ENCODE measurements at places on chromosomes 7 and 10.

- ATAC-seq, result no peak
Measured at GRCh38 chr10:118541718-118542117, 53.7 kb downstream of the PRLHR start.

GRCh38 chr7:6106140-6106904 lies 75.1 kb downstream of the ANKRD61 start:
- ATAC-seq, result no peak

DNA sequence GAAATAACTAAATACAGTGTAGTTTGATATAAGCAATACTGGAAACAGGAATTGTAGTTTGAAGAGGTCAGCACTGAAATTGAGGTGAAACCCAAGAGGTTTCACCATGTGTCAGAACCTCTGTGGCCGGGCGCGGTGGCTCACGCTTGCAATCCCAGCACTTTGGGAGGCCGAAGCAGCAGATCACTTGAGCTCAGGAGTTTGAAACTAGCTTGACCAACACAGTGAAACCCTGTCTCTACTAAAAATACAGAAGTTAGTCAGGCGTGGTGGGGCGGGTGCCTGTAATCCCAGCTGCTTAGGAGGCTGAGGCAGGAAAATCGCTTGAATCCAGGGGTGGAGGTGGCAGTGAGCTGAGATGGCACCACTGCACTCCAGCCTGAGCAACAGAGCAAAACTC lies 13.7 kb downstream of the AHCYL2 start:
- ATAC-seq, result no peak

GRCh38 chr7:141990011-141990725 lies 5.5 kb upstream of the MGAM start:
- no peak for ATAC-seq

- no peak for ATAC-seq
Measured at GRCh38 chr7:102942868-102943267, 30.1 kb downstream of the LRRC17 start.

- no peak for ATAC-seq
Measured at GRCh38 chr10:119235356-119235755, 28.0 kb downstream of the GRK5 start.

- ATAC-seq, result no peak
Measured at GRCh38 chr7:111205251-111205650, 114.3 kb downstream of the LRRN3 start.

- ATAC-seq, result no peak
Measured at GRCh38 chr7:92569137-92569536, 21.1 kb downstream of the FAM133B start.

DNA sequence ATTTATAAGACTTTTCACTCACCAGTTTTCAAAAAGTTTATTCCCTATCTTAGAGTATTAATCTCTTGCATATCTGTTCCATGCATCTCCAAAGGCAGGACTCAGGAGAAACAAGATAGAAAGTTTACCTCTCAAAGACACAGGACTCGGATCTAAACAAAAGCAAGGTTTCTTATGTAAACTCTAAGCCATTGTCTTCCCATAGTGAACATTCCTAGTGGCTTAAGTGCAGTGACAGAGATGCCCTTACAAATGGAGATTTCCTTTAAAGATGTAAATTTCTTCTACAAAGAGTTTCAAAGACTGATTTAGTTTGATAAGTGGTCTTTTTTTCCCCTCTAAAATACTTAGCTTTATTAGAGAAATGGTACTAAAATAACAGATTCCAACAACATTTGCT lies 209.8 kb downstream of the ACTR3B start:
- ATAC-seq, result no peak

DNA sequence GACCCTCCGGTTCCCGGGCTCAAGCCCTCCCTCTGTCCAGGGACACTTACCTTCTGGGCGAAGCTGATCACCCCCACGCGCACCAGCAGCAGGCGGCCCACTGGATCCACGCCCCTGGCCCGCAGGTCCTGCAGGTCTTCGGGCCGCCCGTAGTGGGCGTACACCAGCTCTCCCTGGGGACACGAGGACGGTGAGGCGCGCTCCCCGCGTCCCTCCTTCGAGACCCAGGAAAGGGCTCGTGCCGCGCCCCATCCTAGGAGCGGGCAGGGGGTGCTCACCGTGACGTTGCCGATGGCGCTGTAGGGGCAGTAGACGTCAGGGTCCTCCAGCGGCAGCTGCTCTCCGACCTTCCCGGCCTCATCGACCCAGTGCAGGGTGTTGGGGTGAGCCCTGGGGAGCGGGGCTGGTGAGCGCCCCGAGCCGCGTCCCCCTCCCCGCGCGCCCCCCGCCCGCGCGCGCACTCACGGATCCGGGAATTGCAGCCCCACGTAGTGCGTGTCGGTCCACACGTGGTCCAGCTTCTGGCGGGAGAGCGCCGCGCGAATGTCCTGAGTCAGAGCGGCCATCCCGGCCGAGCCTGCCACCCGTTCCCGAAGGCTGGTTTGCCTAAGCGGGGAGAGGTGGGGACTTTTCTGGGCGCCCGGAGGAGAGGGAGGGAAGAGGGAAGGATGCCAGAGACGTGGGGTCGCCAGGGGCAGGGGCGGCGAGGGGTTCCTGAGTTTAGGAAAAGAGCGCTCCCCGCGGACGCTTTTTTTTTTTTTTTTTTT lies 8.2 kb downstream of the TFR2 start:
- peak; percentile 62 for ATAC-seq

DNA sequence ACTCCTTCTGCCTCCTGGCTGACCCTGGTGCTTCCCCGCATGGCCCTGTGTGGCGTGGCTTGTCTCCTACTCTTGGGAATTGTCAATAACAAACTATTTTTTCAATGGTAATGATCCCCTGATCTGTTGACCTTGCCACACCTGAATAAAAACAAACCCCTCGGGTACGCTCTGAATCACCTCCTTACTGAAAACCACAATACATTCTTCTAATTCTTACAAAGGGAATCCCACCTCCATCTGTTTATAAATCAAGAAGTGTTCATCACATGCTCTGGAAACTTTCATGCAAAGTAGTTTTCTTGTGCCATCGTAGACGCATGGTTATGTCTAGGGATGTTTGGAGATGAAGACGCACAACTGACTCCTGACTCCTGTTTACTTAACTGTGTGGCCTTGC lies 245.8 kb downstream of the FRMD4A start:
- ATAC-seq, result no peak

DNA sequence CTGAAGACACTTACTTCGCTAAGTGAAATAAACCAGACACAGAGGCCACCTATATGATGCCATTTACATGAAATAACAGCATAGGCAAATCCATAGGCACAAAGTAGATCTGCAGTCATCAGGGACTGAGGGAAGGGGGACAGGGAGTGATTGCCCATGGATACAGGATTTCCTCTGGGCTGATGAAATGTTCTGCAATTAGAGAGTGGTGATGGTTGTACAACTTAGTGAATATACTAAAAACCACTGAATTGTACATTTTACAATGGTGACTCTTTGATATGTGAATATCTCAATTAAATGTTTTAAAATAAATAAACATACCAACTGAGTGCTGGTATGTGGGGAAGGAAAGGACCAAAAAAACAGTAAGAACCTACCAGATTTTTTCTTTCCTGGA lies 20.4 kb downstream of the PPA1 start:
- ATAC-seq, result no peak
